Fibroblast of lung (primary cell): ENCODE measurements at places on chromosomes 7 and 10.
A peak's percentile ranks its signal among the peaks of the same experiment; 100 is the strongest.

- no peak for DNase-seq
Measured at GRCh38 chr10:839550-840205, 91.8 kb downstream of the LARP4B start.

- no peak for DNase-seq
Measured at GRCh38 chr7:29853072-29853471, 46.8 kb downstream of the WIPF3 start.

- DNase-seq, result no peak
Measured at GRCh38 chr10:42574336-42574735, 64.0 kb downstream of the ZNF33B start.

GRCh38 chr7:17299483-17299991 is 1.1 kb downstream of the AHR start:
- peak; percentile 41 for DNase-seq

DNA sequence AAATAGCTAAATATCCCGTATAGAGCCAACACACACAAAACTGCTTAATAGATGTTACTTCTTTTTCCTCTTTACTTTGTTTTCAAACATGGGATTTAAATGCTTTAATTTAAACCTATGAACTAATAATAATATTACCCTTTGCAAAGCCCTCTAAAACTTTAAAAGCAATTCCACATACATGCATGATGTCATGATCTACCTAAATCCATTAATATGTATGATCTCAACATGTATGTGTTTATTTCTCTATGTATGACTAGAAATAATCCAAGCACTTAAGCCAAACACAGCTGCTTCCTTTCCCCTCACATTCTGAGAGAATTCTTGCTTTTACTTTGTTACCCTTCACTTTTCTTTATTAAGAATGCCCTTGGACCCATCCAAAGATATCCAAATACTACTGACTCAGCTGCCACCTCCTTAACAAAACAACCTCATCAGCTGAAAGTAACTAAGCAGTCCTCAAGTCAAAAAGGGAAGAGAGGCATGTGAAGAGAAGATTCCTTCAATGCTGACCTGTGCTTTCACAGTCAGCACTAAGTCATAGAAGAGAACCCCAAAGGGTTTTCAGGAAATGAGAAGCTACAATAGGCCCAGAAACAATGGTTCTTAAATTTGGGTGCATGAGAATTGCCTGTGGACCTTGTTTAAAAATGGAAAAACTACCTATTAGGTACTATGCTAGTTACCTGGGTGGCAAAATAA is 266.4 kb upstream of the LRGUK start:
- DNase-seq, result no peak

- peak; percentile 88 for DNase-seq
Measured at GRCh38 chr10:74145133-74145532, 5.5 kb downstream of the AP3M1 start.

DNA sequence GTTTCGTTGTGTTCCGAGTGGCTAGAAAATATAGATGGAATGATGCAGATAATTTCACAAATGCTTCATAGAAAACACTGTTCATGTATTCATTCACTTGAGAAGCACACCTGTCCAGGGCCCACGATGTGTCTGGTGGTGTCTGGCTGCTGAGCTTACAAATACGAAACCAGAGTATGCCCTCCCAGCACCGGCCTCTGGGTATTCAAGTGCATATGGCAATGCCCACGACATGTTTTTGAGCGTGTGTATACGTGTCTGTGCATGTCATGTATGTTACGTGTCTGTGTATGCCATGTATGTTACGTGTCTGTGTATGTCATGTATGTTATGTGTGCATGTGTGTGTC is 37.9 kb downstream of the IL2RA start:
- no peak for DNase-seq

DNA sequence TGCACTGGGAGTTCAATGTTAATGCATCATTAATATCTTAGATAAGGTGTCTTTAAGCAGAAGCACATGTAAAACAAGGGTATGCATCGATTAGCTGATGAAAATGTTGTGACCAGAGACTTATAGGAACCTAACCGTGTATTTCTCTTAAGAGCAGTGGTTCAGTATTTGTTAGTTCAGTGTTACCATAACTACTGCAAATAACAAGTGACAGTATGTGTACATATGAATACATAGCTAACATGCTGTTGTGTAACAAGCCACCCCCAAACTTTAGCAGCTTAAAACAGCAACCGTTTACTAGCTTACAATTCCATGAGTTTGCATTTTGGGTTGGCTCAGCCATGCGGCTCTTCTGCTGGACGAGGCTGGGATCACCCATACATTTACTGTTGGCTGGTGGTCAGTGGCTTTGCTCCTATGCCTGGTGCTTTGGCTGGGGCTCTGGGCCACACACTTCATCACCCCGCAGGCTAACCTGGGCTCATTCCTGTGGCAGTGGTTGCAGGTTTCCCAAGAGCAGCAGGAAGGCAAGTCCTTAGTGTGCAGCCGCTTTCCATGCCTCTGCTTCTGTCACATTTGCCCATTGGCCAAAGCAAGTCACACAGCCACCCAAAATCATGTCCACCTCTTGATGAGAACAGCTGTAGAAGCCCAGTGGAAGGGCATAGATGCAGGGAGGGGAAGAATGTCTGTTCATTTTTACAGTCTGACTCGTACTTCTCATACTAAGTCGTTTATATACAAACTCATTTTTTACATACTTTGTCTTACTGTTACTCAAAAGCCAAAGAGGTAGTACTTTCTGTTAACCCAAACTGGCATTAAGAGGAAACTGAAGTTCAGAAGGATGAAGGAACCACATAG is 103.3 kb upstream of the GATA3 start:
- DNase-seq, result no peak
